ENCODE measurements at places on chromosomes 4 and X.

- no peak for DNase-seq
Observed at GRCh38 chr4:180675359-180675650, 1567.9 kb upstream of the TENM3 start.

- no peak for DNase-seq
Observed at GRCh38 chrX:68894142-68894512, 65.3 kb downstream of the EFNB1 start.

- no peak for DNase-seq
Observed at GRCh38 chrX:111467896-111468295, 43.5 kb upstream of the SERTM2 start.

GRCh38 chrX:111349101-111349500, 62.9 kb downstream of the DCX start:
- no peak for DNase-seq

- DNase-seq: no peak
Observed at GRCh38 chrX:38803243-38803587, 2.0 kb downstream of the MID1IP1 start.

DNA sequence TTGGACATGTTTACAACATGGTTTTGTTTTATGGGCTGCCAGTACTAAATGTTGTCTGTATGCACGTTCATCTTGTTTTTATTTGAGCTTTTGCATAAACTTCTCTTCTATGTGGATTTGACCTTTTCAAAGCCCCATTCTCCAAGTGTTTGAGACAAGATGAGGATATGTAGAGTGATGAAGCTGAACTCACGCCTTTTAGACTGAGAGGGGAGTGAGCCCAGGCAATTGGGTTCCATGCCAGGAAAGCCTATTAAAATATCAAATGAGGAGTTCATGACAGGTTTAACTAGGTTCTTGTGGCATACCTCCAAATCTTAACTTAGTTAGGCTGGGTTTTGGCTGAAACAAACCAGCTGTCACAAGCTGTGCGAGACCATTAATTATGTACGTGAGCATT, 170.4 kb upstream of the LDB2 start:
- no peak for DNase-seq

GRCh38 chr4:165861363-165861762, 11.7 kb upstream of the TLL1 start:
- DNase-seq: no peak

DNA sequence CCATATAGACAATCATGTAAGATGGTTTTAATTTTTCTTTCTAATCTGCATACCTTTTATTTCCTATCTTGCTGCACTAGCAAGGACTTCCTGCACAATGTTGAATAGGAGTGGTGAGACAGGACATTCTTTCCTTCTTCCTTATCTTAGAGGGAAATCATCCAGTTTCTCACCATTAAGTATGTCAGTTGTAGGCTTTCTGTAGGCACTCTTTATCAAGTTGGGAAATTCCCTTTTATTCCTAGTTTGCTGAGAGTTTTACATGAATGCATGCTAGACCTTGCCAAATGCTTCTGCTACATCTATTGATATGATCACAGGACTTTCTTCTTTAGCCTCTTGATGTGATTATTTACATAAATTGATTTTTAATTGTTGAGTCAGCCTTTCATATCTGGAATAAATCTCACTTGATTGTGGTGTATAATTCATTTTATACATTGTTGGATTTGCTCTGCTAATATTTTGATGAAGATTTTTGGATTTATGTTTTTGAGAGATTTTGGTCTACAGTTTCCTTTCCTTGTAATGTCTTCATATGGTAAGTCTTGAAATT, 23.8 kb downstream of the RNF175 start:
- no peak for DNase-seq

DNA sequence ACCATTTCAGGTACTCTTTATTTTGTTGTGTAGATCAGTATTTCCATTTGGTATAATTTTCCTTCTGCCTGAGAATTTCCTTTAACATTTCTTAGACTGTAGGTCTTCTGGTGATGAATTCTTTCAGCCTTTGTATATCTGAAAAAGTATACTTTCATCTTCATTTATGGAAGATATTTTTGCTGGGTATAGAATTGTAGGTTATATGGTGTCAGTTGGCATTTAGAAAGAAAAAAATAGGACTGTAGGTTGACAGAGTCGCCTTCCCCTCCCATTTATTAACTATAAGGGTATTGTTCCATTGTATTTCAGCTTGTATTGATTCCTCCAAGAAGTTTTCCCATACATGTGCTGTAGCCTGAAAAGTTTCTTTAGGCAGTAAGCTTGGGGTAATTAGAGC, 71.9 kb downstream of the KDM6A start:
- no peak for DNase-seq

DNA sequence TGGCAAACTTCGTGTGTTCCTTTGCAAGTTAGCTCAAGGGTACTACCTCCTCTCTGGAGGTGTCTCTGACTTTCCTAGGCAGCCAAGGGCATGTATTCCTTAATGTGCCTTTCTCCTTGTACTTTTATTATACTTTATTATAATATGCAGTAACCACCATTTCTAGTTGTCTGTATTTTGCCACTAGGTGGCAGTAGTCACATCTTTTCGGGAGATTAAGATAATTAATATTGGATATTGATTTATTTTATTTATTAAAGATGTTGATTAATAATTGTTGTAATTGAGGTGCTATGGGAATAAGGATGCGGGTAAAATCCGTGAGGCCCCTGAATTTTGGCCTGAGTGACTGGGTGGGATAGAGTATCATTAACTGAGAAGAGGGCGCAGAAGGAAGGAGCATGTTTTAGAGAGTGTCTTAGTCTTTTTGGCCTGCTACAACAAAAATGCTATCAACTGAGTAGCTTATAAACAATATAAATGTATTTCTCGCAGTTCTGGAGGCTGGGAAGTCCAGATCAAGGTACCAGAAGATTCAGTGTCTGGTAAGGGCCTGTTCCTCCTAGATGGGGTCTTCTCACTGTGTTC, 153.3 kb downstream of the TMEM164 start:
- DNase-seq: no peak

DNA sequence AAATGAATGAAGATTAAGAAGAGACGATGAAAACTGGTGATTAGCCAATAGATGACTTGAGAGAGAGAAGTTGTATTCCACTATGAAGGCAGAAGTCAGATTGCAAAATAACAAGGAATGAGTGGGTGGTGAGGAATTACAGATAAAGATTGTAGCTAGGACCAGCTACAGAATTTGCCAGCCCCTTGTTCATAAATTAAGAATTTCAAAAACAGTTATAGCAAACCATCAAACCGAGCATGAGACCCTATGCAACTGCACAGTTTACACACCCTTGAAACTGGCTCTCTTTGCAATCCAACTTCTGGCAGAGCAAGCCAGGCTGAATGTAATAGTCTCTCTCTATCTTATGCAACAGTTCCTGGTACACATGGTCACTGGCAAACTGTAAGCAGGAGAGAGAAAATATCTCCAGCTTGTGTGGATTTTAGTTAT, 35.2 kb downstream of the STAP1 start:
- no peak for DNase-seq

DNA sequence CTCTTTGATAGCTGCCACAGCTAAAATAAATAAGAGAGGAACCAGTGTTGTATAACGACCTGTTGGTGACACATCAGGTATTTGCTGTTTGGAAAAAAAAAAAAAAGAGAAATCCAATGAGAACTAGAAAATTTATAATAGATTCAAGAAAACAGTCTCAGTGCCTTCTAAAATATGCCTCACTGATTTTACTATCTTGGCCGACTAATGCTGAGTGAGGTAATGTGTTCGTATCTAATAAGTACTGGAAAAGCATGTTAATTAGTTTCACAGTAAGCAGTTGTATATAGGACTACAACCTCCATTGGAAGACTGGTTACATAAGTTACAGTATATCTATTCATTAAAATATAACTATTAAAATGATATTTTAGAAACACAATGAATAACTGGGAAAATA, 32.4 kb downstream of the ATP8A1 start:
- no peak for DNase-seq

- no peak for DNase-seq
Observed at GRCh38 chr4:8516061-8516573, 64.1 kb upstream of the GPR78 start.

GRCh38 chr4:96035727-96036126, 195.8 kb downstream of the PDHA2 start:
- DNase-seq: no peak

GRCh38 chr4:146179784-146180370, 4.4 kb downstream of the LSM6 start:
- DNase-seq: no peak

GRCh38 chrX:110145854-110146253, 142.9 kb downstream of the TMEM164 start:
- no peak for DNase-seq

- no peak for DNase-seq
Observed at GRCh38 chrX:70001708-70002341, 47.9 kb downstream of the AWAT2 start.

DNA sequence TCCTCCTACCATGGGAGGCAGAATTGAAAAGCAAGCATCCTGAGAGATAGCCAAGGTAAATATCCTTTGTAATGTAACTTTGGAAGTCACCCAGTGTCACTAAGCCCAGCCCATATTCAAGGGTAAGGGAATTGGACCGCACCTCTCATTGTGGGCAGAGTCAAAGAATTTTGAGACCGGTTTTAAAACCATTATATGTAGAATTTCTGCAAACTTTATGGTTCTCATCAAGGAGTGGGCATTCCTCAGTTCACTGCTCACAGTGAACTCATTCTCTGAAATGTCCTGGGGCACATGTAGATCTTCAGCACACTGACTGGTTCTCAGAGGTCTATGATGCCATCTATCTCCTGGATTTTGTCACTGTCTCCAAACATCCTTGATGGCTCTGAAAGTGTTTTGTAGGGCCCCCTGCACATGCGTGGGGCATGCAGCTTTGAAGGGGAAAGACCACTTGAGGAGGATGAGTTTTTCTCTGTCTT, 35.3 kb upstream of the CHRNA9 start:
- no peak for DNase-seq

- no peak for DNase-seq
Observed at GRCh38 chr4:7761720-7762119, 177.9 kb downstream of the AFAP1 start.

DNA sequence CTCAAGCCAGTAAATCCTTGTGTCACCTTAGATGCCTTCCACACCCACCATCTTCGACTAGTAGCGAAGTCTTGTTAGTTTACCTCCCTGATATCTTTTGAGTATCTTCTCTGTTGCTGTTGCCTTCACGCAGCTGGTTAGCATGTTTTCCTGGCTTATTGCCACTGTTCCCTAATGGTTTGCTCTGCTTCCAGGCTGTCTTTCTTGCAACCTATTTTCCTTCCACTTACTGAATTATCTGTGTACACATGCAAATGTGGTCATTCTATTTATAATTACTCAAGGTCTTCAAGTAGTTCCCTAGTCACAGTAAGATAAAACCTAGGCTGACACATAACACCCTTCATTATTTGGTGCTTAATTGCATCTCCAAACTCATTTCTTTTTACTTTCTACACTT, 89.5 kb downstream of the UGT8 start:
- DNase-seq: no peak

DNA sequence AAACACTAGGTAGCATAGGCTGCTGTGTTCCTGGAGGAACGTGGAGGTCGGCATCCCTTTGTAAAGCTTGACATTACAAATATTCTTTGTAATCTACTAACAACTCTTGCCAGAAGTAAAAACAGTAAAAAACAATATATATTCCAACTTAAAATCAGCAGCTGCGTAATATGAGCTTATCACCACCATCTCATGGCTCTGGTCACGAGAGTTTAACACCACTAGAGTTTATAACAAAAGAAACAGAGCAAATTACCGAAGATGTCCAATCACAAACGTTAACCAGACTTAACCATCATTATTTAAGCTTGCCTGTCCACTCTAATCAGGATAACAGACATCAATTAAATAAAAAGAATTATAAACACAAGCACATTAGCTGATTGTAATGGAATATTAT, 236.7 kb downstream of the PCDH7 start:
- DNase-seq: no peak

DNA sequence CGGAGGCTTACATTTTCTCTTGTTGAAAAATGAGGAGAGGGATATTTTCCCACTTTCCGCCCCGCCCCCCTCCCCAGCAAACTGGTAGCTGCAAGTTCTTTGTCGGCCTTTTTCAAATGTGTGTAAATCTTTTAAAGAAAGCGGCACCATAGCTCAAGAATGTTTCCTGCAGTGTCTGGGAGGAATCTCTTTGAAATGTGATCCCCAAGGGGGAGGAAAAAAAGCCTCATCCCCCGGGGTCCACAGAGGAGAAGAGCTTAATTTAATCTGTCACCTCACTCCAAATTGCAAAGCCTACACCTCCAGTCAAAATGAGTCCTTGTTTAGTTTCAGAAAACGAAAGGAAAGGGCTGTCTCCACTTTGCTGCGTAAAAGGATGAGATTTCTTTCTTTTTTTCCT, 34.8 kb downstream of the ASMT start:
- DNase-seq: no peak

- no peak for DNase-seq
Observed at GRCh38 chrX:68599256-68600152, 48.0 kb upstream of the STARD8 start.

GRCh38 chrX:108380222-108380621, 58.0 kb downstream of the COL4A6 start:
- DNase-seq: no peak

Data from NK-92 treated with Interleukin-12 subunit alpha and Interleukin-12 subunit beta, amount 100 ng/mL, for 24 hours (cell line).